ENCODE measurements at places on chromosomes 2 and 18.

GRCh38 chr2:74939919-74940812 is 18.3 kb upstream of the POLE4 start:
- DNase-seq = no peak

- no peak for DNase-seq
Measured at GRCh38 chr2:105537920-105538319, 139.1 kb upstream of the FHL2 start.

GRCh38 chr2:43438858-43439655 is 156.8 kb downstream of the THADA start:
- no peak for DNase-seq

DNA sequence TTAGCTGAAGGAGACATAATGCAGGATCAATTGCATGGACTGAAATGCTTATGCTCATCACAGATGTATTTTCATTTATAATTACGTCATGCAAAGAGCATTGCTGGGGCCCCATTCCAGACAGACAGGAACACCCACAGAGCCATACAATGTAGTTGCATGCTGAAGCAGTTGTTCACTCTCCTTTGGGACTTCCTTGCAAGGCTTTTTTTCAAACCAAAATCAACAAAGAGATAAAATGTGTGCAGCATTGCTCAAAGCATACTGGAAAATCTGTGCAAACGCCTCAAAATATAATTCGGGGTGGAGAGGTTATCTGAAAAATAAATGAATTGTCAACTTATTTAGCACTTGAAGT is 463.2 kb downstream of the CDH2 start:
- DNase-seq = no peak

DNA sequence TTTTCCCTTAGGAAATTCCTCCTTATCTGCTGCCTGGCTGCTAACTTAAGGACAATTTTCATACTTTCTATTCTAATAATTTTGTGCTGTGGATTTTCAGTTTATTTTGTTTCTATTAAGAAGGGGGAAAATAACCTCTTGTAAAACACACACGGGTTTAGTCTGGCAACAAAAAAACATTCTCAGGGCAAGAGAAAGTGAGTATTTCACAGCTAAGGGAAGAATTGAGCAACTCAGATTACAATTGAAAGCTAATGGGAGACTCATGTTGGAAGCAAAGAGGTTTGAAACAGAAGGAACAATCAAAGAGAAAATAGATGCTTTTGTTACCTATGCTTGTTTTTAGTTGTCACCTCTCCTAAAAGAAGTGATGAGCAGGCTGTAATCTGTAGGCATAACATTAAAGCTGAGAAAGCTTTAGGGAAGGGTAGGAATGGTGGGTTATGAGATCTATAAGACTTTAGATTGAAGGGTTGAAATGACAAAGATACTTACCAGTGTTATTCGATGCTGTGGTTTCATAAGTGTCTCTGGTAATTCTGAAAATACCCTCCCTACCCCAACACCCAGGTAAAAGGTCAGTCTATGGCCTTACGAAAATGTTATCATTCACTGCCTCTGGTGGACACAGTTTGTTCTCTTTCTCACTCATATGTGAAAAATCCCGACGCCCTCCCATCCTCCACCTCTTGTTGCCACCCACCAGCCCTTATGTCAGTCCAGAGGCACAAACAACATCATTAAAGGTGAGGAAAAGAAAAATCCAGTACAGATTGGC is 510.9 kb downstream of the TXNL1 start:
- no peak for DNase-seq
